ENCODE measurements at places on chromosomes 5 and 9.
A peak's percentile ranks its signal among the peaks of the same experiment; 100 is the strongest.

DNA sequence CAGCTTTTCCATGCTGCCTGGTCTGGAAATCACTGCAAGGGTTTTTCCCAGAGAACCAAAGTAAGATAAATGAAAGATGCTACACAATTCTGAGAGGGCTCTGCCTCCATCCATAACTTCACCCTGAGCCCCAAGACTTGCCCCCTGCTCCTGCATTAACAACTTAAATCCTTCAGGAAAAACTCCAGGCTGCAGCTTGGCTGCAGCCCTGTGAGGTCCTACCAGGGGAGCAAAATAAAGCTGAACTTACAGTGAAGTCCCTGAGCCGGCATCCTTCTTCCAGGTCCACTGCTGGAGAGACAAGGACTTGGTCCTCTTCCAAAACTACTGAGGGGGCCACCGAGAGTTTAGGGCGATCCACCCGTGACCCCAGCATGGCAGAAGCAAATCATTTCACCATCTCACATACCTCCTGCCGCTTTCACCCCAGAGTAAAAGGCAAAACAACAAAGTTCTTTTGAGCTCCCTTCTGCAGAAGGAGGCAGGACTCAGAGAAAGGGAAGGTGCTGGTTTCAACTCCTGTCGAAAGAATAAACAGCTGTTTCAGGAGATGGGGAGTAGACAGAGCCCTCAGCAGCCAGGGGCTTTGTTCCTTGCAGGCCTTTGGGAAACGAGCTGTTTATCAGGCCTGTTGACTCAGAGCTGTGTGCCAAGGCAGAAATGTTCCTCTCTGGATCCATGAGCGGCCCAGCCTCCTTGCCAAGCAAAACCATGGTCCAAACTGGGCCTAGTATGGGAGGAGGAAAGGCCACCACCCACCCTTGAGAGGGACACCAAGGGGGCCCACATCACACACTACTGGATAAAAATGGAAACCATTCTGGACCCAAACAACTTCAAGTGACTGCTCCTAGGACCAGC, 20.6 kb downstream of the GGTA1 start:
- DNase-seq, result no peak

DNA sequence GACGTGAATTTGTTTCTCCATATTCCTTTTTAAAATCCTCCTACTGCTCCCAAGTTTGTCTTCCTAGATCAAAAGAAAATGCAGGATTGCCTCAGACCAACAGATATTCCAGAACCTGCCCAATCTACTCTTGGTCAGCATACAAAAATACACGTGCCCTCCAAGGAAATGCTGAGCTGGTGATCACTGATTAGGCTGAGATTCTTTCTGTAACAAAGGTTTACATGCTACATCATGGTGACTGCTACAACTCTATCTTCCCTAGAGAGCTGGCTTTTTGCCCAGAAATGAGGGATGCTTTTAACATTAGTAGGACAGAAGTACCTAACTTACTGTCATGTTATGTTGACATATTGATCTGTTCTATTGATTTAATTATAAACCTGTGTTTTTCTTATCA, 35.5 kb downstream of the OR2Y1 start:
- no peak for DNase-seq

DNA sequence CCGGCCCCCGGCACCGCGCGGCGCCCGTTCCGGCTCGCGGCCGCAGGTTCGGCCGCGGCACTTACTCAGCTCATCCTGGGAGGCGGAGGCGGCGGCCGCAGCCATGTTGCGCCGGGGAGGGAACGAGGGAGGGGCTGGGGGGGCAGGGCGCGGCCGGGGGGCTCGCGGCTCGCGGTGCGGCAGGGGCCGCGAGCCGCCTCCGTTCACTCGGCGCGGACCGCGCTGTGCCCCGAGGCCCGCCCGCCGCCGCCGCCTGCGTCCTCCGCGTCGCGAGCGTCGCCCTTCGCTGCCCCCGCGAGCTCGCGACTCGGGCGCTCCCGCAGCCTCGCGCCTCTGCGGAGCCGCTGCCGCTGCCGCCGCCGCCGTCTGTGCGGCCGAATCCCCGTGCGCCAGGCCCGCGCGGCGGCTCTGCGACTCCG, 735 bp downstream of the ECPAS start:
- no peak for DNase-seq

DNA sequence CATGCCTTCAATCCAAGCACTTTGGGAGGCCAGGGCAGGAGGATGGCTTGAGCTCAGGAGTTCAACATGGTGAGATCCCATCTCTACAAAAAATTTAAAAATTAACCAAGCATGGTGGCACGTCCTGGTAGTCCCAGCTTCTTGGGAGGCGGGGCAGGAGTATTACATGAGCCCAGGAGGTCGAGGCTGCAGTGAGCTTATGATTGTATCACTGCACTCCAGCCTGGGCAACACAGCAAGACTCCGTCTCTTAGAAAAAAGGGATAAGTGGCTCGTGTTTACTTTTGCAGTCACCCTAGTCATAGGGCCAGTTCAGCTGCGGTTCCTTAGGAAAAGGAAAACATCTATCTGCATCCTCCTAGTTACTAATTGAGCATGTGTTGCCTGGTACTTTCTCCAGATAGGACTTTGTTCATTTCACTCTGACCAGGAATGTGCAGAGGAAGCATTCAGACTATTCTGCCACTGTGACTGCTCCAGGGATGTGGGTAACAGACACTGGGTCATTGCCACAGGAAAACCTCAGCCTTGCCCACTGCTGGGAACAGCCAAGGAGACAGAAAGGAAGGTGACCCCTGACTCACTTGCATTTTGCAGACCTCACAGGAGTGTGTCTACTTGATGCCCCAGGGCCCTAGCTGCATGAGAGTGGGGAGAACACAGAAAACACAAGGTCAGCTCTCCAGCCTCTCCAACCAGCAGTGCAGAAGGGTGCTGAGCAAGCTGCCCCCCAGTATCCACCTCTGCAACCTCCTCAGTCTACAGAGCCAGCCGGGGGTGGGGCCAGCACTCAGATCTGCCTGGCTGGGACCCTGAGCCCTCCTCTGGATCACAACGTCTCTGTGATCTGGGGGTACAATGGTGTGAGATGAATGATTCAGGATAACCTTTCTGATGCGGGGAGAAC, 33.9 kb upstream of the ALDH1B1 start:
- peak; percentile 61 for DNase-seq

GRCh38 chr5:37248970-37249814, at the start of gene CPLANE1:
Gene CPLANE1 (minus strand): TSS chr5:37249376. CDS start chr5:37247698, 1,678 bp downstream.
- DNase-seq, result peak; percentile 85

GRCh38 chr9:4604678-4605095, 57.4 kb upstream of the PLPP6 start:
- no peak for DNase-seq

GRCh38 chr9:96484521-96484931, 34.6 kb downstream of the HABP4 start:
- no peak for DNase-seq

DNA sequence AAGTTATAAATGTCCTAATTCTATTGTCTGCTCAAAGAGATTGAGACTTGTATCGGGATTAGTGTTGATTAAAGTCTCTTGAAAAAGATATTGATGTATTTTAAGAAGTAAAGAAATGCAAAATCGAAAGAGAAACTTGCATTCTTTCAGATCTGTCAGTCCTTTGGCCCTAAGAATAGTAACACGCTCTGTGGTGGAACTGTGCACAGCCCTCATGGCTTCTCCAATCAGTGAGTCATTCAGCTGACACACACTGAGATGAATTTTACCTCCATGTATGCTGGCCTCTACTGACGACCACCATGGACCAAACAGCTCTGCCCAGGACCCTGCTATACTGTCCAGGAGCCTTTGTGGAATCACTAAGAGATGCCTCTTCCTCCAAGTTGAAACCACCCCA, 232.4 kb downstream of the ESM1 start:
- DNase-seq, result no peak

GRCh38 chr5:4246447-4246846, 650.8 kb downstream of the IRX1 start:
- no peak for DNase-seq

GRCh38 chr9:101705135-101705661, 33.2 kb downstream of the GRIN3A start:
- no peak for DNase-seq

- DNase-seq, result no peak
These were observed 179.0 kb downstream of the TSSK1B start for GRCh38 chr5:113255579-113256386.

DNA sequence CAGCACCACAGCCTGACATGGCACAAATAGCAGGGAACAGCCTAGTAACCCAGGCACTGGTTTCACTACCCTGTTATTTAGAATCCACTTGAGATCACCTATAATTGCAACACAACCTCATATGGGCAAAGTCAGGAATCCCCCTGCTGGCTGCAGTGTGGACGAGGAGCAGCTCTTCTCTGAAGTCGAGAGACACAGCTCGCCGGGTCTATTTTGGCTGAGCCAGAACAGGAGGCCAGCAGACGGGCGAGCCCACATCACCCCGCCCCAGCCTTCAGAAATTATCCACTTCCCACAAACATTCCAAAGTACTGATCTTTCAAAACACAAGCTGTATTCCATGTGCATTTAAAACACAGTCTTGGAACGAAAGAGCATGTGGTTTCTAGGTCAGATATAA, 179.0 kb downstream of the ROR2 start:
- no peak for DNase-seq

- DNase-seq, result no peak
These were observed 101.6 kb upstream of the SPRY4 start for GRCh38 chr5:142426129-142427014.

- no peak for DNase-seq
These were observed 126.1 kb downstream of the GPBP1 start for GRCh38 chr5:57299986-57300385.

DNA sequence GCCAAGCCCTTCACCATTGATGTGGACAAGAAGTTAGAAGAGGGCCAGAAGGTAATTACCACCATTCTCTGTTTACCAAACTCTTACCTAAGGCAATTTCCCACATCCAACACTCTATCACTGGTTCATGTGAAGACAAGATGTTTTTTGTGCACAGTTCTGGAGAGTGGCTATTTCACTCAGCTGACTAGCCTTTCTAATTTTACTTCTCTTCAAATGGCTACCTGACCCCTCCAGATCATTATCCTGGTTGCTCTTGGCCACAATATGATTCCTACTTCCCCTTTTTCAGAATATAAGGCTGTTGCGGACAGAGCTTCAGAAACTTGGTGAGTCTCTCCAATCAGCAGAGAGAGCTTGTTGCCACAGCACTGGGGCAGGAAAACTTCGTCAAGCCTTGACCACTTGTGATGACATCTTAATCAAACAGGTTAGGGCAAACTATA, 7.1 kb downstream of the KIF20A start:
- no peak for DNase-seq

DNA sequence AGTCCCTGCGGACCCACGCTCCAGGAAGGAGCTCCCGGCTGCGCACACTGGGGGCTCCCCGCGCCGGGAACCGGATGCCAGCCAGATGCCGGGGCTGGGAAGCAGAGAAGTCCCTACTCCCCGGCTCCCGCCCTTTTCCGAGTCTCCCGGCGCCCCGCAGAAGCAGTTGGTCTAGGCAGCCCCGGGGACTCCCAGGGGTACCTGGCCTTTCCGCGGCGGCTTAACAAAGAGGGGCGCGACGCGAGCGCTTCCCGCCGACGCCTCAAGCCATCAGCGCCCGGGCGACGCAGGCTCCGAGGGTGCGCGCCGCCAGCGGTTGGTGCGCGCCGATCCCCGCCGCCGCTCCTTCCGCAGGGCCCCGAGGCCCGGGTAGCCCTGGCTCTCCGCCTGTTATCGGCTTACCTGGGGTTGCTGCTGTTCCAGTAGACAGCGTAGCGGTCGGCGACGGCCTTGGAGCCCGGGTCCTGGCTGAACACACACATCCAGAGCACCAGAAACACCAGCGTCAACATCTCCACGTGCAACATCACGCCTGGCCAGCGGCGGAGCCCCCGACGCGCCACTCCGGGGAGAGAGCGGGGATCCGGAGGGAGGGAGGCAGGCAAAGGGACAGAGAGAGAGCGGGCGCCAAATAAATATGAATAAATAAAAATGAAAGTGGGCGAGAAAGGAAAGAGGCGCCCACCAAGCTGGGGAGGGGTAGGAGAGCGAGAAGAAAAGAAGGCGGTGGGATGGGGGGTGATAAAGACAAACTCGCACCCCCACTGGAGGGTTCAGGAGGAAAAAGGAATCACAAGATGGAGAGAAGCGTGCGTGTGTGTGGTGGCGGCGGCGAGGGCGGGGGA, 428 bp downstream of the EFNA5 start:
- no peak for DNase-seq

GRCh38 chr5:40078898-40079575, 600.7 kb upstream of the PTGER4 start:
- no peak for DNase-seq

- DNase-seq, result no peak
These were observed 3.2 kb upstream of the NR4A3 start for GRCh38 chr9:99818500-99818899.

DNA sequence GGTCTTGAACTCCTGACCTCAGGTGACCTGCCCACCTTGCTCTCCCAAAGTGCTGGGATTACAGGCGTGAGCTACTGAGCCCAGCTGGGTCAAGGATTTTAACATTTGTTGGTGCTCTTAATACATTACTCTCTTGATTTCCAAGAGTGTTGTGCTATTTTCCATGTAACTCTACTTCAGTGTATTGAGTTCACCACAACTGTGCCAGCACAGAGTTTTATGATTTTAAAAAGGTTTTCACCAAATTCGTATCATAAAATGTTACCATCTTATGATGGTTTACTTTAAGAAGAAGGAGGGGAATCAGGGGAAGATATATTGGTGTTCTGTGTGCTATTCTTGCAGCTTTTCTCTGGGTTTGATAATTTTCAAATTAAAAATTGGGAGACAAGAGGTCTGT, 6.6 kb upstream of the ADGRD2 start:
- DNase-seq, result no peak

DNA sequence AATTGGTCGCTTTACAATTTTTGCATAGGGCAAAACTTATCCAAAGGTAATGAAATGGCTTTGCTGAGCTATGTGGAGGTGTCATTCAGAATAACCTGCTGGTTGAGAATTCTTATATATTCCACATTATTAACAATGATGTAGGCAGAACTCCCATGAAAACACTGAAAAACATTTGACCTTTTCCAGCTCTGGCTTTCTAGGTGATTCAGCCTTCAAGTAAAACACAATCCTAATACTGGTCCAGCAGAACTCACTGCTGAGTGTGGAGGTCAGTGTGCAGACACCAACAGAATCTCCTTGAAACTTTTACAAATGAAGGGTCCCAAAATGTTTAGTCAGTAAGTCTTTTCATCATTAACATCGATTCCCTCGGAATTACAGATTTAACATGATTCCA, 162.0 kb upstream of the EFNA5 start:
- DNase-seq, result no peak

DNA sequence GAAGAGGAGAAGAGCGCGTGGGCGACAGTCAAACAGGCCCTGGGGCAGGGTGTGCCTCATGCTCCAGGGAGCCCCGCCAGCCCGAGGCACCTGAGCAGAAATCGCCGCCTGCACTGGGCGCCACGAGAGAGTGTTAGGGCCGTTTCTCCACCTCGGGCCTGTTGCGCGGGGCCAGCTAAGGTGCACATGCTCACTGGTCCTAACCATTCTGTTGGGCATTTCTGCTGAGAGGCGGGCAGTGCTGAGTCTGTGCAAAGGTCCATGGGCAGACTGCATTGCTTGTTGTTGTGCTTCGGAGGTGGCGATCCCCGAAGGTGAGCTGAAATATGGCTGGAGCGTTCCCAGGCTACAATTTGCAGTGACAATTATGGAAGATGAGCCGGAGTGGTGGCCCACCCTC, 367.8 kb upstream of the SPATA31A5 start:
- DNase-seq, result peak; percentile 50

Data from coronary artery (tissue), 2 donors.